Sciatic nerve (tissue), 2 donors: ENCODE measurements at places on chromosomes 5 and 9. TPM values are rescaled to one million over a fixed set of nuclear protein-coding genes. Genes with fewer than 3 reads are reported as not detected.

DNA sequence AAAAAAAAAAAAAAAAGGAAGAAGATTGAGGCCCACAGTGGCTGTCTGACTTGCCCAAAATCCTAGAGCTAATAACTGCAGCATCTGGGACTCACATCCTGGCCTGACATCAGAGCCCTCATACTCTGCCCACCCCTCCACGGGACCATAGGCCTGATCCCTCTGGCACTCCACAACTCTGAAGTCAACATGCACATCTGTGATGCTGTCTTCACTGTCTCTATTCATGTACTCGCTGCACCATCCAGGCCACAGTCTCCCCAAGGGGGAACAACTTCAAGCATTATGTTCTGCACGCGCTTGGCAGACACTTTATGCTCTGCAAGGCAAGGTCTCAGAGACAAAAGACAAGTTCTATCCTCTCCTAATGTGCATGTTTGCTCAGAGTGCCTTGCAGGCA lies 158.2 kb downstream of the SPOCK1 start:
- no peak for DNase-seq

The SLC34A1 gene
- not detected for total RNA-seq

The PRUNE2 gene
- total RNA-seq: 55.3 TPM

The CNTNAP3B gene
- total RNA-seq: 20.4 TPM

DNA sequence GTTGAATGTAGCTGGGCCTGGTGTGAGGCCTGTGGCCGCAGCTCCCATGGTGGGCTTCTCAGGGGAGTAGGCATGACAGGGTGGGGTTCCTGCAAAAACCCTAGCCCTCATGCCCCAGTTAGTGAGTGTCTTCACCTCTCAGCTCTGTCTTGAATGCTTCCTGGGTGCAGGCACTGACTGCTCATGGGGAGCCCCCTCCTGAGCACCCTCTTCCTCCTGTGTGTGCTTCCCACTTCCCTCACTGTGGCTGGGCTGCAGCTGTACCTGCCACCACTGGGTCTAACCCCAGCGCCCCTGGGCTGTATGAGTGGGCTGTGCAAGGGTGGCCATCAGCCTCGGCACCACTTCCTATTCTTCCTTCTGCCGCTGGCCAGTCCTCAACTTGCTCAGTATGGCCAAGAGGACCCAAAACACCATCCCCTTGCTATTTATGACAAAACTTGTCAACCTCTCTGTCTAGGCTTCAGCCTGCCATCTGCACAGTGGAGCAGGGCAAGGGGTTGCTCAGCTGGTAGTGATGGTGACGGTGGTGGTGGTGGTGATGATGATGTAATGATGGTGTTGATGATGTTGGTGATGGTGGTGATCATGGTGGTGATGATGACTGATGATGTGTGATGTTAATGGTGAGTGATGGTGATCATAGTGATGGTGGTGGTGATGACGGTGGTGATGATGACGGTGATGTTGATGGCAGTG lies 67.5 kb downstream of the RXRA start:
- no peak for DNase-seq
